ENCODE measurements at places on chromosomes 6 and 20.

DNA sequence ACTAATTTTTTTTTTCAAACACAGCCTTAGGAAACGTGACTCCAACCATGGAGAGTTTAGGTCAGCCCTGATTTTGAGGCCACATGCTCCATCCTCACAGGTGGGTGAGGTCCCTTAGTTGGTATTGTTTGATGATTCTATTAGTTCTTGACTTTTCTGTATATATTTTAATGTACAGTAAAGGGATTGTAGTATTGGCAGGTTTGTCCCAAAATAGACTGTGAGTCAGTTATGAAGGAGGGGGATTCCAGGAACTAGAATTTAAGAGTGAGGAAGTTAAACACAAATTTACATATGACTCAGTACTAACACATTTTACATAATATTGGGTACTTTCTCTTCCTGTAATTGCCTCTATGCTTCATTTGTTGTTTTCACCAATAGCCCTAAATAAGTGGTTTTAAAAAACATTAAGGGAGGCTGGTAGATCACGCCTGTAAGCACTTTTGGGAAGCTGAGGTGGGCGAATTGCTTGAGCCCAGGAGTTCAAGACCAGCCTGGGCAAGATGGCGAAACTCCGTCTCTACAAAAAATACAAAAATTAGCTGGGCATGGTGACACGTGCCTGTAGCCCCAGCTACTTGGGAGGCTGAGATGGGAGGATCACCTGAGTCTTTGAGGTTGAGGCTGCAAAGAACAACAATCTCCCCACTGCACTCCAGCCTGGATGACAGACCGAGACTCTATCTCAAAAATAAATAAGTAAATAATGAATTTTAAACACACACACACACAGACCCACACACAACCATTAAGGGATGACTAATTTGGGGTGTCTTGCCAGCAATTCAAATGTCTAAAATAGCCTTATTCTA is 81.8 kb downstream of the SGK1 start:
- DNase-seq: no peak

DNA sequence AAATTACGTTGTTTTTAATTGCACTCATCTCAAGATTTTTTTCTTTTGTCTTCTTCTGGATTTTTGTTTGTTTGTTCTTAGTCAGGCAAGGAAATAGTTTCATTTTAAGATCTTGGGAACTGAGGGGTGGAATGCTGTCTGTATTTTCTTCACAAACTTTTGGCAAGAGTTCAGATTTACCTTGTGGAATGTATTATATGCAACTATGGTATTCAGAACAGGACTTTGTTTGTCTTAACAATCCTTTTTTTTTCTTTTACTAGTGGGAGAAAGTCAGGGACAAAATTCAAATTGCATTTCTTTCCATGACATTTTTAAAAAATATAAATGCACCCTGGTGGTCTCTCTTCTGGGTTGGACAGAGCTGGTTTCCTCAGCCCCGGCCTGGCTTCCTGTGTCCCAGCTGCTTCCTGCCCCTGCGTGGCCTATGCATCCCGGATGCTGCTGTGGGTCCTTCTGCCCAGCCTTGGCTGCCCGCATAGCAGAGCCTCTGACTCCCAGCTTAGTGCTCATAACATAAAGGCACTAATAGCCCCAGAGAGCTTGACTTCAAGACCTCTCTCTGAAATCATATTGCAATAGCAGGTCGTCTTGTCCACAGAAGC is 520.7 kb downstream of the QKI start:
- no peak for DNase-seq

DNA sequence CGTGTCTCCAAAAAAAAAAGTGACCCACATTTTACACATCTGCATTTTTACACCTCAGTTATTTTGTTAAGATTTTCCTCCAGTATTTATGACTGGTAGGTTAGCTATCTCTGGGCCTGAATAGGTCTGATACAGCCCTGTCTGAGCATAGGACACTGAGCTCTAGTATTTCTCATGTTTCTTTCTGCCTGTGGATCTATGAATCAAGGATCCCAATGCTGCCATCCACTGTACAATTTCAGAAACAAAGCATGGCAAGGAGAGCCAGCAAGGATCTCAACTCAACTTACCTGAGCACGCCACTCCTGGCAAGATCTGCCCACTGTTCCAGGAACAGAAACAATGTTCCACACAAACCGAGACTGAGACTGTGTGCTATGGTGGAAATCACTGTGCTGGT is 36.4 kb upstream of the ENPP5 start:
- no peak for DNase-seq

DNA sequence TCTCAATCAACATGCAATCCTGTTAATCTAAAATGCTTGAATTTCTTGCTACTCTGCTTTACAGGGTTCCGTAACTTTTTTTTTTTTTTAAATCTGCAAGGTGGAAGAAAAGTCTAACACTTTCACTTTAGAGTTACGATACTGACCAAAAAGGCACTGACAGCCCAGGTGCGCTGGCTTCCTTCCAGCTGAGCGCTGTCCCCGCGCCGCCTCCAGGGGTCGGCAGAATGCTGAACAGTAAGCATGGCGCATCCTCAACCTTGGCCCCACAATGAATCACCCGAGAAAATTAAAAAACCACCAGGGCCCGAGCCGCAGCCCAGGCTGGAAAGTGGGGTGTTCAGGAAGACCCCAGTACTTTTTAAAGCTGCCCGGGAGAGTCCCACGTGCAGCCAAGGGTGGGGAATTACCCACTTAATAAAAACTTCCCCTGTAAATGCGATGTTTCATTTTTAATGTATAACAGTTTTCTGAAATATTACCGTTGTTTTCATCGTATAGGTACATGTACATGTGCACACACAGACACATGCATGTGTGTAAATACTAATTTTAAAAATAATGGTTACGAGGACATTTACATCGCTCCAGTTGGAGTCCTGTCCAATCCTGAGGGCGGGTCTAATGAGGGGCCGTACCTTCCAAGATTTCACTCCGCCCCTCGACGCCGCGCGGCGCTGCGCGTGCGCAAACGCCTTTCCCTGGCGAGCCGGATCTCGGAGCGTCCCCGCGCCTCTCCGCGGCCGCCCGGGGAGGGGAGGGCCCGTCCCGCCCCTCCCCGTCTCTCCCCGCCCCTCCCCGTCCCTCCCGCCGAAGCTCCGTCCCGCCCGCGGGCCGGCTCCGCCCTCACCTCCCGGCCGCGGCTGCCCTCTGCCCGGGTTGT is at the start of gene GINM1:
GINM1 (plus strand) TSS at position 849 of the 883 bp plus-strand sequence. CDS start 40 bp downstream, outside the sequence.
- peak; percentile 65 for DNase-seq

DNA sequence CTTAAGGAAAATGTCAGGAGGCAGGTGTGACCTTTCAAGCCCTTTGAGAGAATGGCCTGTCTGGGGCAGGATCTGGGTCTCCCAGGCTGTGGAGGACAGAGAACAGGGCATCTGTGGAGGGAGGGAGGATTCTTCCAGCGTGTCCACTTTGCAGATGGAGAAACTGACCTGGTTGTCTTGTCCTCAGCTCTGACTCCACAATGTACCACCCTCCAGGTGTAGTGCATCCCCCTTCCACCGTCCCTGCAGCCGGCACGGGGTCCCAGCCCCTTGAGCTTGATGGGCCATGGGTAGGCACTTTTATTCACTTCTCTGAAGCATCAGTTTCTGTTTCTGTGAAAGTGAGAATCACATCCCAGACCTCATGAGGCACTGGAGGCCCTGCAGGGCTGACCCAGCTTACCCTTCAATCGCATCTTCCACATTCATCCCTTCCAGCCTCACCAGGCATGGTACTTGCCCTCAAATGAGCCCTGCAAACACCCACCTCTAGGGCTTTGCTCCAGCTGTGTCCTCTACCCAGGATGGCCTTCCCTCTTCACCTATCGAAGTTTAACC is 4.6 kb upstream of the TGM2 start:
- DNase-seq: no peak

- DNase-seq: no peak
Observed at GRCh38 chr6:74268815-74269599, 573.0 kb downstream of the CD109 start.

DNA sequence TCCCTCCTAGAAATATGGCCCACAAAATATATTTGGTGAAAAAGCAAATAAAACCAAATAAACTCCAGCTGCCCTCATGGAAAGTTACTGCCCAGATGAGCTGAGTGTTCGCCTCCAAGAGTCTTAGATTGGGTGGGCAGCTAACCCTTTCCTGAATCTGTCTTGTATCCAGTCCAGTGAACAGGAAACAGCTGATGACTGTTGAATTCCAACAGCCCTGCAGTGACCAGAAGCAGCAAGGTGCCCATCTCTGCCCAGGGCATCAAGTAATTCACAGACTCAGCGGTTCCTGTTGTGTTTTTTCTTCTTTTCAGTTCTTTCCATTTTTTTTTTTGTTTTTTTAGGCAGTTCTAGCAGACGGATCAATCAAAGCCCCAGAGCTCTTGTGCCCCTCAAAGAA is 199.2 kb downstream of the UBE3D start:
- no peak for DNase-seq

DNA sequence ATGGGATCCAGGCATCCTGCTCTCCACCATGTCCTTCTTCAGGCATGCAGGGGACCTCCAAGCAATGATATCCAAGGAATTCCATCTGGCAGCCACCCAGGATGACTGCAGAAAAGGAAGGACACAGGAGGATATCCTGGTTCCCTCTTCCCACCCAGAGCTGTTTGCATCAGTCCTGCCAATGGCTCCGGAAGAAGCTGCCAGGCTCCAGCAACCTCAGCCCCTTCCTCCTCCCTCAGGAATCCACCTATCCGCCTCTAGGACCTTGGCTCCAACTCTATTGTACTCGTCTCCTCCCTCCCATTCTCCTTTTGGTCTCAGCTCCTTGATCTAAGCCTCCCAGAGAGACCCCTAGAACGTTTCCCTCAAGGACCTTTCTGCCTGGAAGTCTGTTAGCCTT is 733 bp upstream of the PSORS1C2 start:
- DNase-seq: no peak

- peak; percentile 37 for DNase-seq
Observed at GRCh38 chr20:10219452-10219791, 792 bp downstream of the SNAP25 start.

DNA sequence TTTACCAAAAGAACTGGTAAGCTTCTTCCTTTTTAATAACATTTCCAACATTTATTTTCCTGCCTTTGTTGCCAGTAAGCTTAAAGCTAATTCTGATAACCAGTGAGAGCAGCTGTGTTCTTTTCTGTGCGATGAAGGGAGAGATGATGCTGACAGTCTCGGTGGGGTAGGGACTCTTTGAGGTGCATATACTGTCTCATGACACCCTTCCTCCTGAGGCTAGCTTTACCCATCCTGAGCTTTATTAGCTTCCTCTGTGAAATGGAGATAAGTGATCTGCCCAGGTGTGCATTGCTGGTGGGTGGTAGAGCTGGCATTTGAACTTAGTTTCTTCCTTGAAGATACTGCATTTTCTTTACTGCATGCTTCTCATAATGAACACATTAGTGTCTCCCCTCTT is 92.5 kb downstream of the LRRC1 start:
- no peak for DNase-seq

GRCh38 chr6:1474205-1474604 is 84.8 kb downstream of the FOXF2 start:
- DNase-seq: no peak

DNA sequence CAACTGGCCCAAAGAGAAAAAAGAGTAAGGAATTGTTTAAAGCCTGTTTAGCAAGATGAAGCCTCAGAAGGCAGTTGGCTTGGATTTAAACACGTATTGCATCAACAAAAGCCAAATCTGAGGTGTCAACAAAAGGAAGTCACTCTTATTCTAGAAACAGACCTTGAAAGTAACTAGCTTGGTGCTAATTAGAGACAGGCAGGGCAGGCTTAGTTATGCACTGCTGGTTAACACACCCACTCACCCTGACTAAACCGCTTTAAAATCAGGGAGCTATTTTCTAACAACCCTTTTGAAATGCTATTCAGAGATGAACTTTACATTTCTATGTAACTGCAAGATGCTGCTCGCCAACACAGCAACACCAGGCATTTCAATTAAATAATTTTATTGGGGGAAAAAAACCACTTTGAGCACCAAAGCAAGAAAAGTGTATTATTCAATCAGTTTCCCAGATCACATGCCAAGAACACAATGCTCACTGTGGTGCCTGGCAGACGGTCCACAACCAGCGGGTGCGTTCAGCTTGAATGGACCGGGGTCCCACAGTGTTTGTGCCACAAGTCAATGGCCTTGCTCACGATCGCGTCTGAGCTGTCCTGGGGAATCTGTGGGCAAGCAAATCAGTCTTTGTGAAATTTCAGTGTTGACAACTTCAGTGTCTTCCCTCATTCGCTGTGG is 23.6 kb downstream of the TBC1D7 start:
- no peak for DNase-seq

DNA sequence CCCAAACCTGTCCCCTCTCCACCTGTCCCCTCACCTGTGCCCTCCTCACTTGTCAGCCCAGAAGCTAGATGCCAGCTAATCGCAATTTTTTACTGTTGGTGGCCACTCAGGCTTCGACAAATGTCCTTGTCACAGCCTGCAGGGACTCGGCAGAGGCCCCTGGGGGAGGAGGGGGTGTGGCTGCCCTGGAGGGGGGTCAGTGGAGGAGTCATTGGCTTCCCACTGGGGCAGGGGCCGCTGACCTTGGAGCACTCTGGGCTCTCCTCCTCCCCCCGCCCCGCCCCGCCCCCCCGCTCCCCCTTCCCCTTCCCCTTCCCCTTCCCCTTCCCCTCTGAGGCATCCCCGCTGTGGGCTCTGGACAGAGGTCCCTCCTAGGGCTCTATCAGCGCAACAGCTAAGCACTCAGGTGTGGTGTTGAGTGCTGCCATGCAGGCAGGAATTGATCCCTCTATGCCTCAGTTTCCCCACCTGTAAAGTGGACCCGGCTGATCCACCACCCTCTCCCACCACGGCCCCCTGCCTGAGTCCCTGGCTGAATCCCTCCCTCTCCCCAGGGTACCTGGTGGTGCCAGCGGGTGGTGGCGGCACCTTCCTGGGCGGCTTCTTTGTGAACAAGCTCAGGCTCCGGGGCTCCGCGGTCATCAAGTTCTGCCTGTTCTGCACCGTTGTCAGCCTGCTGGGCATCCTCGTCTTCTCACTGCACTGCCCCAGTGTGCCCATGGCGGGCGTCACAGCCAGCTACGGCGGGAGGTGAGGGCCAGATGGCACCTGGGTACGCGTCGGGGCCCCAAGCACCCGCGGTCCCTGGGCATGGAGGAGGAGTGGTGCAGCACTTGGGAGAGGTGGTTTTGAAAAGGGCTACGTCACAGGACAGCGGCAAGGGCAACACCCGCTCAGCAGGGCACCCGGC is 23.8 kb downstream of the SLCO4A1 start:
- DNase-seq: no peak

GRCh38 chr6:7846966-7847818 is 63.4 kb downstream of the TXNDC5 start:
- no peak for DNase-seq

GRCh38 chr20:61508301-61509096 is 256.4 kb downstream of the CDH4 start:
- no peak for DNase-seq

- no peak for DNase-seq
Observed at GRCh38 chr6:158775832-158776231, 43.3 kb downstream of the EZR start.

- no peak for DNase-seq
Observed at GRCh38 chr6:52389626-52390360, 27.8 kb downstream of the PAQR8 start.

DNA sequence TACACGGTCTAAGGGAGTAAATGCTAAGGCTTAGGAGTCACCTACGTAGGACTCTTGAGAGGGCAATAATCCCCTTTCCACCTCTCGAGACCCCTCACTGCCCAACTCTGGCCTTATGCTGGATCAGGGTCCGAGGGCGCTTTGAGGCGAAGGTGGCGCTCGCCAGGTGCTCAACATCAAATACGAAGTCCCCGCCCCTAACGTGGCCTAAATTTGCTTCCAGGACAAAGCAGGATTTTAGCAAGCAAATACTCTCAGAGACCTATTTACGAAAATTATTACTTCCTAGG is 406 bp upstream of the TRIM26 start:
- no peak for DNase-seq
